Naive thymus-derived CD8-positive, alpha-beta T cell (primary cell): ENCODE measurements at places on chromosomes 2 and 18.

DNA sequence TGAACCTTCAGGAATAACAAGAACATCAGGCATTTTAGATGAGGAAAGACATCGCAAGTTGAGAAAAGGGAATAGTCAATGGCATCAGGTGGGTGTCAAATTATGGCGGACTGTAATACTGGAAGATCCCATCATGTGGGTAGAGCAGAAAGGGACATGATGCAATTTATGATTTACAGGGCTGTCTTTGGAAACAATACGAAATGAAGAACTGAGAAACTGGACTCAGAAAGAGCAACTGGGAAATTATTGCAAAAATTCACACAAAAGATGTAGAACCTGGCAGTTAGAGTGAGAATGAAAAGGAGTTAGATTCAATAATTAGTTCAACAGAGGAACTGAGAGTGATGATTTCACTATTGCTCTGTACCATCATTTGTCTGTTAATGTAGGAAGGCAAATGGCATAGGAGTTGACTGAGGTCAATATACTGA, 1635.0 kb upstream of the ACVR2A start:
- no peak for DNase-seq

DNA sequence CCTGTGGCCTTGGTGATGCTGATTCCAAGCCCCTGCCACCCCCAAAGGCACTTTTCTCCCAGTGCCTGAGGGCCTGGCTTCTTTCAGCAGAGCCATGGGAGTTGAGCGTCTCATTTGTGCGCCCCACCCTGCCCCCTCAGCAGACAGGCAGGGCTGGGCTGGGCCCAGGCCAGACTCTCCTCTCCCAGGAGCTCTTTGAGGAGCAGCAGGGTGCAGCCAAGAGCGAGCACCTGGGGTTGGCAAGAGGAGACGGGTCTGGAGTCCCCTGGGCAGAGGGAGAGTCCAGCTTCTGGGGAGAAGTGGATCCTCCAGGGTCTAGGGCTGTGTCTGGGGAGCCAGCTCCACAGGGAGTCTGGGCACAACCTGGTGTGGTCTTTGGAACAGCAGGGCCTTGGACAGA, 21.2 kb downstream of the NPPC start:
- no peak for DNase-seq

- DNase-seq: no peak
These were observed 75.0 kb upstream of the SLC1A4 start for GRCh38 chr2:64914247-64914646.

GRCh38 chr18:600107-600506, 3.3 kb downstream of the CLUL1 start:
- DNase-seq: no peak

- DNase-seq: no peak
These were observed 100.7 kb downstream of the DTNB start for GRCh38 chr2:25572638-25573037.

DNA sequence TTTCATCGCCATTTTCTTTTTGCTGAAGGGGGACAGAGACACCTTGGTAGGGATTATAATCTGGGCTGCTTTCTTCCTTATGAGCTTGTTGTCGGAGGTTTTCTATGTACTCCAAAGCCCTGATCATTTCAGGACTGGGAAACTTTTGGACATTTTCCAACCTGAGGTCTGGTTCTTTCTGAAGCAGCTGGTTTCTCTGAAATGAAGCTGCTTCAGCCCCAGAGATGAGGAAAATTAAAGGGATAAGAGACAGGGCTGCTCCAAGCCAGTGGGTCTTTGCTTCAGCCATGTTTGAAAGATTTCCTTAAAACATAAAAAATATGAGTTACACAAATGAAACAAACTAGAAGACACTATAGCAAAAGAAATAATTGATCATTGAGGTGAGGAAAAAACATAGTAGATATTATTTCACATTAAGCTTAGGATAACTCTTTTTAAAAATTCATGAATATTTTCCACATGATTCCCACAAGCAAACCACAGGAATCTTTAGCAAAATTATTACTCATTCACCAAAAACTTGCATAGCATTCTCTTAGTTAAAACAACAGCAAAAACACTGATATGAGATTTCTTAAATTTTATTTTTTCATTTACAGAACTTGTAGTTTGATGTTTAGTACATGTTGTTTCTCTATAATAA, 3.0 kb downstream of the SCG2 start:
- no peak for DNase-seq

DNA sequence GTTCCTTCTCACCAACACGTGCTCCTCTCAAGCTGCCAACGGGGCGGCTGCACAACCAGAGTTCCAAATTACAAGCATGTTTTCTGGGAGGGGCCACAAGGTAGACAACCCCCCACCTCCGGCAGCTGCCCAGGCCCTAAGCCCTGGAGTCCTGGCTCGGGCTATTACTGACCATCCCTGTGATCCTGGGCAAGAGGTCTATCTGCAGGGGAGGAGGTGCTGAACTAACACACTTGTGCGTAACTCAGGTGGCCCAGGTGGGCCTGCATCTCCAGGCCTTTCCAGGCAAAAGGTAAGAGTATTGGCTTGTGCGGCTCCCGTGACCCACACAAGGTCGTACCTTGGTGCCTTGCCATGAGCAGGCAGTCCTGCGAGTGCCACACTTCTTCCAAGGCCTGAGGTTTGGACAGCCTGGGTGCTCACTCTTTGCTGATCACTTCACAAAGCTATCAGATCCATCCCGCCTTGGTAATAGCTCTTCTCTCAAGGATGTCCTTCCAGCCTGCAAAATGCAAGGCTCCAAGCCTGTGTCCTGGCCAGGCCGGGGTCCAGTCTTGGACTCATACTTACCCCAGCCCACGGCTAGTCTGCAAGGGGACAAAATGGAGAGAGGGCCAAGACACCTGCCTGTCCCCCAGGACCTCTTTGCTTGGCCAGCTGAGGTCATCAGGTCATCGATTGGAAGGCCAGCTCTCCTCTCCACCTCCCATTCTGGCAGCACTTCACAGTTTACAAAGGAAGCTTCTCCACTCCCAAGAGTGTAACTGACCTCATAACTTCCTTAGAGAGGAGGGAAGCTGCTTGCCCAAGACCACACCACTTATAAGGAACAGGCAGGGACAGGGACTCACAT, 33.9 kb downstream of the ADRA2B start:
- DNase-seq: no peak

- DNase-seq: no peak
These were observed 1.3 kb downstream of the CYP27C1 start for GRCh38 chr2:127218812-127219170.
